NCI-H774 (cell line): ENCODE measurements at places on chromosomes 5 and 9.
A peak's percentile ranks its signal among the peaks of the same experiment; 100 is the strongest.

GRCh38 chr9:128455849-128456612 is at the start of gene ODF2:
Gene ODF2 (plus strand): TSS chr9:128456006. CDS start chr9:128456092, 86 bp downstream.
- DNase-seq: peak; percentile 99

DNA sequence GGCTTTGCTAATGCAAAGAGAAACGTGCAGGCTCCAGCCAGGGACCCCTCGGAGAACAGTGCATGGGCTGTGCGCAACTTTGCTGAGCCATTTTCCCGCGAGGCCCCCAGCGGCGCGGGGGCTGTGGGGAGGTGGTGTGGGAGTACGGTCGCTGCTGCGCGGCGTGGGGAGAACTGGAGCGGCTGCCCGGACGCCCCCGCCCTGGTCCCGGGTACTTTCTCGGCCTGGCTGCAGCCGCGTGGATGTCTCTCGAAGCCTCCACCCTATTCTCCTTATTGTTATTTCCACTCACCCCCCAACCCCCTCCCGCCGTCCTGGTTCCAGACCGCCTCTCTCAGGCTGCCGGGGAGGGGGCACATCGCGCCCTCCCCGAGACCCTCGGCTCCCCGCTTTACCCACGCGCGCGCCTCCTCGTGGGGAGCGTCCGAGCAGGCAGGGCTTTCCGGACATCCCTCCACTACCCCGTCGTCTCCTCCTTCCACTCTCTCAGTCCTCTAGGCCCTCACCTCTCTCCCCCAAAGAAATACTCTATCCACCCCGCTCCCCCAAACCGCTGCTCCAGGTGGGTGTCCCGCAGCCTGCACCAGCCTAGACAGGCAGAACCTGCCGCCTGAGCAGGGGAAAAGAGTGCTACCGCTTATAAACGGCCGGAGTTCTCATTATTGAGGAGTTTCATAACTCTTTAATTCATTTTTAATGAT is 68.6 kb upstream of the TBCA start:
- no peak for DNase-seq

DNA sequence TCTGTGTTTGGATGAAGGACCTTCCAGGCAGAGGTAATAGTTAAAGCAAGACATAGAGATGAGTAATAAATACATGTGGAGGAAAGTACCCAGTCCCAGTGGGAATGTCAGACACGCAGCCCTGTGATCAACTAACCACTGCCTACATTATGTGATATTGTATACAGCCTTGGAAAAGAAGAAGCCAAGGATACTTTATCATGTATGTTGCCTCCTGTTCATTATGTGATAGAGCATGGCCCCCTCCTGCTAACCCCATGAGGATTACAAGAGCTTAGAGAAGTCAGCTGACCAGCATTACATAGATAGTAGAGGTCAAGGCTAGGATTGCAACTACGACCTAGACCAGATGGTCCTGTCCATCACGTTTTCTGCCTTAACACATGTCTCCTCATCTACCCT is 497.0 kb upstream of the TNC start:
- no peak for DNase-seq

GRCh38 chr5:78597068-78597973 is 51.3 kb downstream of the LHFPL2 start:
- DNase-seq: no peak

- no peak for DNase-seq
These were observed 136.5 kb downstream of the MTRR start for GRCh38 chr5:8005416-8005815.

GRCh38 chr5:40052808-40053207 is 626.9 kb upstream of the PTGER4 start:
- no peak for DNase-seq

- DNase-seq: no peak
These were observed 155.4 kb downstream of the FSTL4 start for GRCh38 chr5:133456933-133457402.

- DNase-seq: no peak
These were observed 376.4 kb downstream of the KCTD16 start for GRCh38 chr5:144547098-144547499.

GRCh38 chr9:128249558-128249907 is 26.3 kb downstream of the GOLGA2 start:
- DNase-seq: no peak
